ENCODE measurements at places on chromosomes 7 and 10.

DNA sequence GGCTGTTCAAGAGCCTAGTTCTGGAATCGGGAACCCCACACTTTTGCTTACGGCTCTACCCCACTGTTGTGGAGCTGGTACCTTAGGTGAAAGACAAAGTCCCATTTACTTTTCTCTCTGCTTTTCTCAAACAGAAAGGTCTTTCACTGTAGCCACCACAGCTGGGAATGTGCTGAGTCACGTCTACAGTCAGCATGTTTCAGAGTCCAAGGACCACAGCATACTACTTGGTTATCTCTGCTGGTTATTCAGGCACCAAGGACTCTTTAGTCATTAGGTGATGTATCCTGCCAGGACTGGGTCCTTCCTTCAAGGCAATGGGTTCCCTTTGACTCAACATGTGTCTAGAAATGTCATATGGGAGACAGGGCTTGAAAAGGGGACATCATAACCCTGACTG, 266.8 kb upstream of the STEAP1 start:
- no peak for DNase-seq

GRCh38 chr10:100528123-100528886, 1.4 kb downstream of the NDUFB8 start:
- DNase-seq = no peak

- DNase-seq = no peak
These were observed 5.5 kb downstream of the GIMAP7 start for GRCh38 chr7:150520145-150520544.

- DNase-seq = no peak
These were observed 980 bp upstream of the SH2B2 start for GRCh38 chr7:102285540-102286236.

- DNase-seq = no peak
These were observed 38.0 kb downstream of the ZNRF2 start for GRCh38 chr7:30322271-30323005.

DNA sequence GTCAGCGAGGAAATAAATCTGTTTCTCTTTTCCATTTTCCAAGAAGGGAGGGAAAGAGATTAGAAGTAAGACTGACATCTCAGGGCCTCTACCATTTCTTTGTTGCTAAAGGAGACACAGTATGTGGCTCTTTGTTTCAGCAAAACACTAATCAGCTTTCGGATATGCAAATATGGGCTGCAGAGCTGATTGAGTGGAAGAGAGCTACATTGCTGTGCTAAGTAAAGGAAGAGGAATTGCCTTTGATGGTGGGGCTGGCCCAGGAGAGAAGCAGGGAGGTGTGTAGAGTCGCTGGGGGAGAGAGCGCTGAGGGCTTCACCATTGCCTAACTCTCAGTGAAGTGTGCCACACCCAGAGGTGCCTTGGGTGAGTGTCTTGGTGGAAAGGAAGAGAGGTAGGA, 284.8 kb downstream of the SDK1 start:
- no peak for DNase-seq

- peak; percentile 2 for DNase-seq
These were observed 23.2 kb upstream of the ZNF32 start for GRCh38 chr10:43671659-43672531.

DNA sequence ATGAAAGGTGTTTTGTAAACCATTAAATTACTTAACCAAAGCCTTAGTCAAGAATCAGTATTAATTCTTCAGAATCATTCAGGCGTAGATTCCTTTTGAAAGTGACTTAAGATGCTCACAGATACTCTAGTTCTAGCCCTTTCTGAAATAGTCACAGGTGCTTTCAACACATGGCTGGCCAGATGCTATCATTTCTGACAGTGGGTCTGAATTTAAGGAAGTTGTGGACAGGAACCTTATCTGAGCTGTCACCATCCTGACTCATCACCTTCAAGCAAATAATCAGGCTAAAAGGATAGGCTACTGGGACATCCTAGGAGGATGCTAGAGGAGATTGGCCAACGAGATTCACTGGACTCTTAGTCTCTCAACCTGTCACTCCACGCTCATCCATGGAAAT, 501.5 kb downstream of the LRMDA start:
- DNase-seq = no peak

DNA sequence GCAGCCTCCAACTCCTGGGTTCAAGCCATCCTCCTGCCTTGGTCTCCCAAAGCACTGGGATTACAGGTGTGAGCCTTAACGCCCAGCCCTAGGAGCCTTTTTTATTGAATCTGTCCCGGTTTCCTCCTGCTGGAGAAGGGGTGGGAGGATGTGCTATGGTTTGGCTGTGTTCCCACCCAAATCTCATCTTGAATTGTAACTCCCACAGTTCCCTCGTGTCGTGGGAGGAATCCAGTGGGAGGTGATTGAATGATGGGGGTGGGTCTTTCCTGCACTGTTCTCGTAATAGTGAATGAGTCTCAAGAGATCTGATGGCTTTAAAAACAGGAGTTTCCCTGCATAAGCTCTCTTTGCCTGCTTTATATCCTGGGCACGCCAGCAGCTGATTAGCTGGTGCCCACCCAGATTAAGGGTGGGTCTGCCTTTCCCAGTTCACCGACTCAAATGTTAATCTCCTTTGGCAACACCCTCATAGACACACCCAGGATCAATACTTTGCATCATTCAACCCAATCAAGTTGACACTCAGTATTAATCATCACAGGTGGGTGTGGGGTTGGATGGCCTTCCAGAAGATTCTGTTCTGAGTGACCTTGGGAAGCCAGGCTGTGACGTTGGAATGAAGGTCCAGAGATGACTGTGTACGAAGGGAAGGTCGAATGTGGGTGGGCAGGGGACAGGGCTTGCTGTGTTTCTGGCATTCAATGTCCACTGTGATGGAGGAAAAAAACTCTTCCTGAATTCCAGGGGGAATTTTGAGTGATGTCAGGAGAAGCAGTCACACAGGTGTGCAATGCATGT, 33.8 kb upstream of the CUX1 start:
- no peak for DNase-seq

- no peak for DNase-seq
These were observed 91.9 kb upstream of the MYO3A start for GRCh38 chr10:25842146-25842545.

- no peak for DNase-seq
These were observed 46.4 kb downstream of the PDGFA start for GRCh38 chr7:473211-473734.

- no peak for DNase-seq
These were observed 266.6 kb downstream of the POLR1F start for GRCh38 chr7:19442016-19442785.

- no peak for DNase-seq
These were observed 73.2 kb downstream of the MYL10 start for GRCh38 chr7:101555921-101556275.

DNA sequence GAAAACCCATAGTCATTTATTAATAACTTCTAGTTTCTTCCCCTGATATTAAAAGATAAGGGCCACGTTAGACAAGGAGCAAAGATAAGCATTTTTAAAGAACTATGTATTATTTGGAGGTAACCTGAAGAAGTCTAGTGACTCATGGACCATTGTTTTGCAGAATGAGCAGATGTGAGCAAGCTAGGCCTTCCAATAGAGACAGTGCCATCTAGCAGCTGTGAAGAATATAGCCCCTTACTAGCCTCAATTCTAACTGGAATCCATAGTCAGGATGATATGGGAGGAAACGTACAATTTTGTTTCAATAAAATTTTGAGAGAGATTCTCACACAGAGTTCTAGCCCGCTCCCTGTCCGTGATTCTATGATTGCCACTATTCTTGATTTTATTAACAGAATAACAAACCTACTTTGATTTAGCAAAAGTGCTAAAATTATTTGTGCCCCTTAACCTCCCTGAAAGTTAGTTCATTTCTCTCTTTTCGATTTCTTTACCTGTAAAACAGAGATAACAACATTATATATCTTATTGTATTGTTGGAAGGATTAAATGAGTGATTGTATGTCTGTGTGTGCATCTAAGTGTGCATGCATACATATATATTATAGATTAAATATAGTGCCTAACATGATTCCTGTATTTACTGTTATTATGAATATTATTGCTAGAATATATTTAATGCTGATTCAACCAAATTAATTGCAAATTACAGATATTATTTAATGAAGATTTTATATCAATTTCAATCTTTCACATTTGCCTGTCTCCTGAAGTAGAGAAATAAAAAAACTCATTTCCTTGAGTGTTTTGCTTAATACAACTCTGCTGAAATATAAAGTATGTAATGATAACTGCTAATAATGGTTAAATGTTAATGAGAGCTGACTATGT, 22.7 kb downstream of the FAM237B start:
- peak; percentile 34 for DNase-seq
